Activated T-helper 1 cell treated with anti-CD3 and anti-CD28 coated beads, Interleukin-12 subunit alpha, Interleukin-12 subunit beta, Interleukin-2, Interleukin-4 antibody, amounts not matched to agents 30 ng/mL and 10 ng/mL and 1 ng/mL, durations not matched to agents 14 hours and 24 hours and 36 hours (primary cell): ENCODE measurements at places on chromosomes 7 and 10.
A peak's percentile ranks its signal among the peaks of the same experiment; 100 is the strongest.

DNA sequence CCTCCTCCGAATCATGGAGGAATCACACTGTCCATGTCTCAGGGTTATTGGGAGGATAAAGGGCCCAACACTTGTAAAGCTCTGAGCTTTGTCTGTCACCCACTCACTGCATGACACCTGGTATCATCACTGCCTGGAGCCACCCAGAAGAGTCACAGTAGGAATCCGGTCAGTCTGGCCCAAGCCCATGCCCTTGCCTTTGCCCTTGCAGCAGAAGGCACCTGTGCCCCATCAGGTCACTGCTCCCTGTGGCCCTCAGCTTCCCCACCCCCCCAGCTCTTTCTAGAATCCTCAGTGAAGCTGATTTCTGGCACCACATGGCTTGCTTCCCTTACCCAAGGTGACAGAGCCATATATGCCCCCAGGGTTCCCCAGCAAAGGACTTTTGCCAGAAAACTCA, 14.4 kb downstream of the LDB3 start:
- DNase-seq: no peak

DNA sequence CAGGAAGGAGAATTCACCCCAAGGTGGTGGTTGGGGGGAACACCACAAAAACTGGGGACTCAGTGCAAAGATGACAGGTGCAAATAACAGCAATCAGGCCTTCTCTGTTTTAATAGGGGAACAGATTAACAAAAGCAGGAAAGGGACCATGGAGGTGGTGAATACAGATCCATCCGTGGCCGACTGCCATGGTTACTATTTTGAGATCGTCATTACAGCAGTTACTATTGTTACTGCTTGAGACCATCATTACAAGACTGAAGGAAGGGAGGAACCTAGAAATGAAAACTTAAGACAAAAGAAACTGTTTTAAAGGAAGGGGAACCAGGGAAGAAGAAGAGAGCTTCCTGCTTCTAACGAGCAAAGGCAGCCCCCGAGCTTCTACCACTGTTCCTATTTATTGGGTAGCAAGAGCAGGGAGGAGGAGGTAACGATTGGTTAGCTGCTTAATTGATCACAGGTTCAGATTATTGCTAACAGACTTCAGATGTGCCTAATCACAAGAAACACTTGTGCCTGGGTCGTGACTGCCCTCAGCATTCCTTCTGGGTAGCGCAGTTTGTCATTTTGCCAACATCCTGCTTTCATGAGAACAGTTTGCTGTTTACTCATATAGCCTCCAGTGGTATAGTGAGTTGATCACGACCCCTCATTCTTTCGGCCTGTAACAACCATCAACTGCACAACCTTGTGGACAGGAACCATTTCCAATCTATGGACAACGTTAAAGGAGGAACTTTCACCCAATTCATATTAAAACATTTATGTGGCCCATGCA, 216.3 kb downstream of the CHCHD3 start:
- no peak for DNase-seq

DNA sequence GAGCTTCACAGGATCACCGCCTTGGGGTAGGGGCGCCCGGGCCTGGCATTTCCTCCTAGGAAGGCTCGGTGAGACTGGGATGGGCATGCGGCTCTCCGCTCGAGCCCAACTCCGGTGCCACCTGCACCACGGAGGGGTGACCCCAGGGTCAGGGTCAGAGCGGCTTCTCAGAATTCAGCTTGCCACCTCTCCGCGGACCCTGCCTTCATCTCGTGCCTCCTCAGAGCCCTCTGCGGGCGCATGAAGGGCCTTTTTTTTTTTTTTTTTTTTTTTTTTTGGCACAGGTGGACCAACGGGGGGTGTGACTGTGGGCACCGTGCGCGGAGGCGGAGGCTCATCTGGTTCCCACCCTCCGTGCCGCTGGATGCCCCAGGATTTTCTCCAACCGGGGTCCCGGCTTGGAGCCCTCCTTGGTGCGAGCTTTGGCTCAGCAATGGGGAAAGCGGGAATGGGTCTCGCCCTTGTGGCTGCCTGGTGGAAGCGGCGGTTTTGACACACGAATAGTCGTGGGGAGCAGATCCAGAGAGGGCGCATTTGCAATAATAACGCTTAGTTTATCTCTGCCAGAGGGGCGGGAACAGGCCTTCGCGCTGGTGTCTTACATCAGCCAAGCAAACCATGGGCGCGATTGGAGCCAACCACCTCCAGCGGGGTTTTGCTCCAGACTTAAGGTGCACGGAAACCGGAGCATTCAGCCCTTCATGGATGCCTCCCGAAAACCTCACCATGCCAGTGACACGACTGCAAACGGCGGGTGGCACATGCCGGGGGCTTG, 5.0 kb upstream of the TNRC18 start:
- DNase-seq: no peak

- DNase-seq: no peak
Observed at GRCh38 chr7:4638781-4639575, 43.1 kb upstream of the FOXK1 start.

- DNase-seq: no peak
Observed at GRCh38 chr7:106415433-106415832, 130.7 kb upstream of the NAMPT start.

DNA sequence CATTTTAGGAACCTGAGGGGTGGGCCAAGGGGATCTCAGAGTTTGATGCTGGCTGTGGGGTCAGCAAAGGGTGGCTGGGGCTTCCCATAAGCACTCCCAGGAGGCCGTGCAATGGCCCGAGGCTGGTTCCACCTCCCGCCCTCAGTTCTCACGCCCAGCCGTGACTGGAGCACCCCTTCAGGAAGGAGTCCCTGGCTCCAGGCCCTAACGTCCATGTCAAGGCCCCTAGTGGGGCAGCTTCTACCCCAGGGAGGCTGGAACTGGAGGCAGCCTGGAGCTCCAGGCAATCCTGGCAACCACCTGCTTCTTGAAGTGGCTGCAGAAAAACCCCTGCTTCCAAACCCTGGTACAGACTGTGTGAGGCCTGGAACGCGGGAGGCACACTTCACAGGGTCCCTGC, 165.5 kb downstream of the DIP2C start:
- DNase-seq: no peak

DNA sequence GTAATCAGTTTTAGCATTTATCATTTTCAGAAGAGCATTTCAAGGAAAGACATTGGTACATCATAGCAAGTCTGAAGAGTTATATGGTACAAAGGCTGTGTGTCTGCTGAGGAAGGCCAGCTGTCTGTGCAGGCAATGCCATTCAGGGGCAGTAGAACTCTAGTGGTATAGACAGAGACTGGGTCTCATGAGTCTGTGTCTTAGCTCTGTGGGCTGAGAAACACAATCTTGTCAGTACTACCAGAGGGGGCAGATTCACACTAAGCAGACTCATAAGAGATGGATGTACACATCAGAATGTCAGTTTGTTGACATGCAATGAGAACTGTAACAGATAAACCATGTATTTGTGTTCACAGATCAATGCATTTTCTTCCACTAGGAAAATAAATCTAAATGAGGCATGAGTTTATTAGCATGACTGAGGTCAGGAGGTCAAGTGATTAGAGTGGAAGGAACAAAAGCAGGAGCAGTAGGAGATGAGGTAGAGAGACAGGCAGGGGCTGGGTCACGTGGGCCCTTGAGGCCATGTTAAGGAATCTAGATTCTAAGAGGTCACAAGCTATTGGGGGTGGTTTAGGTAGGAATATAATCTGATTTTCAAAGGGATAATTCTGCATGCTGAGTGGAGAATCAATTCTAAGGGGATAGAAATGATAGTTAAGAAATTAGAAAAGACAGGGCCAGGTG, 7.5 kb upstream of the GGCT start:
- no peak for DNase-seq

- DNase-seq: no peak
Observed at GRCh38 chr7:133268355-133268754, 15.5 kb downstream of the EXOC4 start.

- no peak for DNase-seq
Observed at GRCh38 chr10:60008816-60009215, 102.5 kb upstream of the CCDC6 start.

GRCh38 chr7:96700516-96700915, 9.1 kb downstream of the SEM1 start:
- DNase-seq: no peak

DNA sequence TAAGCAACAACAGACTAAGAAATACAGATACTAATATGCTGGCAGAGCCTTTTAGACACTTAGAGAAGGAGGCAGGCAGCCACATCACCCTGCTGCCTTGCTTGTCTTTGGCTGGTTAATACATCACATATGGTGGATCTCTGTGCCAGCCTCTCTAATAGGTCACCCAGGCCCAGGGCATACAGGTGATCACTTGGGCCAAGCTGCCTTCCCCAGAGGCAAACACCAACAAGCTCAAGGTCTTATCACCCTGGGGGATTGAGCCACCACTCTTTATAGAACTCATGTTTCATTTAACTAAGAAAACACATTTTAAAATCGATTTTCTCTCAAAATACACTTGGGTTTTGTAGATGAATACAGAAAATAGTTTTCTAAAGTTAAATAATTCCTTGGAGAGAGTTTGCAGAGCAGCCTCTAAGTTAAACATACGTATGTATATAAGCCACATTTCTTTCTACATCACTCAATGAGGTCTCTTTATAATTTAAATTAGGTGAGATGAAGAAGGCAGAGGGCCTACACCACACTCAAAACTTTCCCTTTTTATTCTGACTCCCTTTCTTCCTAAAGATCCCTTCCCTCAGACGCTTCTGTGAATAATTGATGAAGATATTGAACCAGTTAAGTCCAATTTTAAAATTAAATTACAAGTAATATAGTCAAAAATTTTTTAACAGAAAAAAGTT, 556.8 kb upstream of the GHITM start:
- no peak for DNase-seq

DNA sequence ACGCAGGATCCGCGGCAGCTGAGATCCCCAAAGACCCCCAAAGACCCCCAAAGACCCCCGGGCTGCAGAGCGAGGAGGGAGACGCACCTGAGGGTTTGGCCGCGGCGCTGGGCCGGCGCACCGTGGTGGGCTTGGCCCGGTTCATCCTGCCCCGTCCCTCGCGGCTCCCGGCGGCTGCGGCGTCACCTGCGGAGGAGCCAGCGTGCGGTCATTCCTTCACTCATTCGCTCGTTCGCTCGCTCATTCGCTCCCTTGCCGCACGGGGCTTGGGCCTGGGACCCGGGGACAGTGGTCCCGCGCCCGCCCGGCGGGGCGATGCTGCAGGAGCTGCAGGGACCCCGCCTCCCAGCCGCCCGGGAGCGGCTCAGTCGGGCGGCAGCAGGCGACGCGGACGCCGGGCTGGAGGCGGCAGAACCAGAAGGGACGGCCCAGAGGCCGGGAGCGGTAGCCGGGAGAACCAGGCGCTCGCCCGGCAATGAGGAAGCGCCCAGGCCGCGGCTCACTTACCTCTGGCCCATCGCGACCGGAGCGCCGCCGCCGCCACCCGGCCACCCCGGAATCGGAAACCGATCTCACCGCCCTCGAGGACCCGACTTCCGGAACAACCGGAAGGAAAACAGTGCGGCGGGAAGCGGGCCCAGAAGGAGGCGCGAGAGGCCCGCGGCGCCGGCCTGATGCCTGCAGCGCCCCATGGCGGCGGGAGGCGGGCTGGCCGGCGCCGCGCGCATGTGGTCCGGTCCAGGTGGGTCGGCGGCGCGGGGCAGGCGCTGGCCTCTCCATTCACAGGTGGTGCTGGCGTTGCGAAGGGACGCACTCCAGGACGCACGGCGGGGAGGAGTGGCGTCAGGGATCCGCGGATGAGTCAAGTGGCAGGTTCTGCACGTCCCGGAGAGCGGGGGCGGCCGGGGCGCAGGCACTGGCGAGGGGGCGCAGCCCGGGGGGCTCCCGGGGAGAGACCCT, at the start of gene INTS1:
Gene INTS1 (minus strand): TSS at position 574 of the 960 bp plus-strand sequence. CDS start 429 bp downstream, at position 145.
- peak; percentile 90 for DNase-seq

- no peak for DNase-seq
Observed at GRCh38 chr7:106466867-106467266, 182.1 kb upstream of the NAMPT start.

GRCh38 chr10:116469437-116469836, 41.8 kb downstream of the PNLIPRP3 start:
- DNase-seq: no peak

DNA sequence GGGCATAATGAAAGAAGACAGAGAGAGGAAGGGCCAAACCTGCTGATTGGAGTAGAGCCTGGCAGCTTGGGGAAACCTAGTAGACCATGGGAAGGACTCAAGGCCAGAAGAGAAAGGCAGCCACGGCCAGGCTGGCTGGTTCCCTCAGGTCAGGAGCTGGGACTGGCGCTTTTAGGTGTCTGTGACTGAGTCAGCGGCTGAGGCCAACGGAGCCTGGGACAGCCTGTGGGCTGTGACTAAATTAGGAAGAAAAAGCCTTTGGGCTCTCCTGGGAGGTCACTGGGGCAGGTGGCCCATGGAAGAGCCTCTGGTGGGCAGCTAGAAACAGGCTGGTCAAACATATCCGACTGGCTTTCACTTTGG, 108.9 kb upstream of the PDCD4 start:
- no peak for DNase-seq

GRCh38 chr7:134724606-134725005, 54.8 kb upstream of the CALD1 start:
- no peak for DNase-seq

DNA sequence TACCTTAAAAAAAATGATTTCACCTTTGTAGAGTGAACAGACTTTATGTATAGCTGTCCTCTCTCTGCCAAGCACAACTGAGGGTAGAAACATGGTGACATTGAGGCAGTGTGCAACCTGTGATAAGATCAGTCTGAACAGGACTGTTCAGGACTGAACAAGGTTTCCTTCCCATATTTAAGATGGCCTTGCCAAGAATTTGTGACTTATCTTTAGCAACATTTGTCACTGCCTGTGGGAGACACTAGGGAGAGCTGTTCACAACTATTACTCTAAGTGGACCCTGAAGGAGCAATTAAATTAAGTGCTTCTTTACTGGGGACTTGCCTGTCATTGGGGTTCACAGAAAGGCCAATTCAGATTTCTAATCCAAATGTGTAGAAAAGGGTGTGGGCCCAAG, 6.7 kb downstream of the OR13A1 start:
- DNase-seq: no peak

DNA sequence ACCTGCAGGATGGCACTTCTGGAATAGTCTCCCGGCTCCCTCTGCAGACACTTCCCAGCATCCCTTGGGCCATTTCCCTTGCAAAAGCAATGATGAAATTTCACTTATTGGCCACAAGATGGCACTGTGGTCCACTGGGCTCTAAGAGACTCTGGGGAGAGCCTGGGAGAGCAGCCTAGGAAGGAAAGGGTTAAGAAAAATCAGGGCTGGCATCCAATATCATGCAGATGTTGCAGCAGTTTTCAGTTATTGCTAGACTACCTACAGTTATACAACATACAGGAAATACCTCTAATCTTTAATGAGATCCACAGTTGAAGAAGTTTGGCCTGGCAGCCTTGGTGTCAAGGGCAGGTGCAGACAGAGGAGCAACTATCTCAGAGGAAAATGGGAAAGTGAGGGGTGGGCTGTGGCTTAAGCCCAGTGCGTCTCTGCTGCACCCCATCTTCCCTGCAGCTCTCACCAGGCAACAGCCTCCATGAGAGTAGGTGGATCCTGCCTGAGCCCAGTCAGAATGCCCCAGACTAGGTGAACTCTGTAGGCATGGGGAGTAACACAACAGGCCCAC, 100.2 kb upstream of the PRSS58 start:
- DNase-seq: no peak

DNA sequence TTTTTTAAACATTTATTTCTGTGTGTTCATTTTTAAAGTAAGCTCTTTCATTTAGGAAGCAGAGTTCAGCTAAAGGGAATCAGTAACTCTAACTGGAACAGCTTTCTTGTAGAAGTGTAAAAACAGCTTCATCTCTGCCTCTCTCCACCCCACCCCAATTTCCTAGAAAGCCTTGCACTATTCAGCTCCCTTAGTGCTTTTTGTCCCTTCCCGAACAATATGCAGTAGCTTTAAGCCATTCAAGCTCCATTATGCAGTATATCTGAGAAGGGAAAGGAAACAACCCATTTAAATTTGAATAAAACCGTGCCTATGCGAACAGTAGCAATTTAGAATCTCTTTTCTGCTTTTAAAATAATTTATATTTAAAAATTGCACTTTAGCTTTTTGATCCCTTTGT, 134.5 kb downstream of the TRIL start:
- DNase-seq: no peak
